ENCODE measurements at places on chromosomes 4 and X.

DNA sequence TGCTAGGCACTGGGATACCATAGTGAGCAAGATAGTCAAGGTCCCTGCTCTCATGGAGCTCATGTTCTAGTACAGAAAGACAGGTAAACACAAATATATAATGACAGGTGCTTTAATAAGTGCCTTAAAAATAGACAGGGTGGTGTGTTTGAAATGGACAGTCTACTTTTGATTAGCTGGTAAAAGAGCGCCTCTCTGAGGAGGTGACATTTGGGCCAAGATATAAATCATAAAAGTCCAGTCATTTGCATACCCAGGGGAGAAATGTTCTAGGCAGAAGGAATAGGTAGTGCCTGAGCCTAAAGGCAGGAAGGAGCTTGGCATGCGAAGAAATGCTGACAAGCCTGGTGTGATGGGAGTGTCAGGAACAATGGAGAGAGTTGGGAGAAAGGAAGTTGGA, 83.6 kb downstream of the DNAAF6 start:
- no peak for DNase-seq

- DNase-seq, result no peak
Measured at GRCh38 chr4:26081795-26082498, 167.9 kb downstream of the SMIM20 start.

DNA sequence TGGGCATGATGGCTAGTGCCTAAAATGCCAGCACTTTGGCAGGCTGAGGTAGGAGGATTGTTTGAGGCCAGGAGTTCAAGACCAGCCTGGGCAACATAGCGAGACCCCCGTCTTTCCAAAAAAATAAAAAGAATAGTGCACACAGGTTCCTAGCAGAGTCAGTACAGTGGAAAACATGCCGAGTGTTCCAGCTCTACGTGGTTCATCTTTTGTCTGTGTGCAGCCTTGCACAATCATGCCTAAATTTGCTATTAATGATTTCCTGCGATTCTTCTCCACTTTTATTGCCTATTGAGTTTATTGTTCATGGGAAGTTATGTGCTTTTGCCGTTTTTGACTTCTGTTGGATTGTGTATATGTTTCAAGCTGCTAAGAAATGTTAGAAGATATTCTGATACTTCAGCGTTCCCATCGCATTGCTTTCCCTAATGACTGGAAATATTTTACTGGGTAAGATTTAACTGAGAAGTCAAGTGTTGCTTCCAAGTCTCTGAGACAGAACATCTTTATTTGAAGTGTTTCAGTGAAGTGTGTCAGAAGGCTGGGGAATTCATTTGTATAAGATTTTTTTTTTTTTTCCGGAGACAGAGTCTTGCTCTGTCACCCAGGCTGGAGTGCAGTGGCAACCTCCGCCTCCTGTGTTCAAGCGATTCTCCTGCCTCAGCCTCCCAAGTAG, 11.3 kb downstream of the DOCK11 start:
- DNase-seq, result no peak

GRCh38 chrX:108696690-108697089, 39.7 kb downstream of the IRS4 start:
- no peak for DNase-seq

GRCh38 chr4:147735413-147736301, 3.8 kb downstream of the ARHGAP10 start:
- DNase-seq, result no peak

GRCh38 chr4:33543941-33544450, 2700.3 kb downstream of the ARAP2 start:
- DNase-seq, result no peak

GRCh38 chr4:148749403-148749802, 307.2 kb upstream of the NR3C2 start:
- DNase-seq, result no peak

- no peak for DNase-seq
Measured at GRCh38 chrX:24493740-24494581, 28.9 kb downstream of the PDK3 start.

GRCh38 chr4:3436798-3437581, 4.8 kb upstream of the HGFAC start:
- DNase-seq, result peak; percentile 91

DNA sequence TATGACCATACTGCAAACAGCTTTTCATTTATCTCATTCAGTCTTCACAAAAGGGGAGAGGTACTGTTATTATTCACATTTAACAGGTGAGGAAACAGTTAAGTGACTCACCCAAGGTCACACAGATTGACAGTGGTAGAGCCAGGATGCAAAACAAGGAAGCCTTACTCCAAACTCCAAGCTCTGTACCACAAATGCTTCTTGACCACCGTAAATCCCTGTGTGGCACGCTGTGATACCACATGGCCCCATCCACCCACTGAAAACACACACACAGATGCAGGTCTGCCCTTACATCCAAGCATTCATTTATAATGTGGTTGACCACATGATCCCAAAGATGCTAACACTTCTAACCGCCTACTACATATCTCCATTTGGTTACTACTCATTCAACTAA, 129.5 kb downstream of the TSPAN5 start:
- no peak for DNase-seq

- DNase-seq, result no peak
Measured at GRCh38 chr4:117545039-117545438, 459.7 kb upstream of the TRAM1L1 start.

DNA sequence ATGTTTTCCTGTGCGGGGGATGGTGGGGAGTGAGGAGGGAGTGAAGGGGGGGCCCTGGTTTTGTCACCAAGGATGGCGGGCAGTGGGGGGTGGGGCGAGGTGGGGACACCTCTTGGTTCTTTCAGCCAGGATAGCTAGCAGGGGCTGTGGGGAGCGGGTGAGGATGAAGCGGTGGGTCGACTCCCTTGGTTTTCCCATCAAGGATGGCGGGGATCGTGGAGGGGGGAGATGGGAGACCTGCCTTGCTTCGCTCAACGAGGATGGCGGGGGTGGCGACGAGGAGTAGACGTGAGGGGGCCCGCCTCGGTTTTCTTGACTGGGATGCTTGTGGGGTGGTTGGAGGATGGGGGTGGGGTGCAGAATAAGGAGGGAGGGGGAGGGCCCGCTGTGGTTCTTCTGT, 643 bp downstream of the FHL1 start:
- DNase-seq, result no peak

- no peak for DNase-seq
Measured at GRCh38 chr4:36024901-36025660, 219.2 kb downstream of the ARAP2 start.

DNA sequence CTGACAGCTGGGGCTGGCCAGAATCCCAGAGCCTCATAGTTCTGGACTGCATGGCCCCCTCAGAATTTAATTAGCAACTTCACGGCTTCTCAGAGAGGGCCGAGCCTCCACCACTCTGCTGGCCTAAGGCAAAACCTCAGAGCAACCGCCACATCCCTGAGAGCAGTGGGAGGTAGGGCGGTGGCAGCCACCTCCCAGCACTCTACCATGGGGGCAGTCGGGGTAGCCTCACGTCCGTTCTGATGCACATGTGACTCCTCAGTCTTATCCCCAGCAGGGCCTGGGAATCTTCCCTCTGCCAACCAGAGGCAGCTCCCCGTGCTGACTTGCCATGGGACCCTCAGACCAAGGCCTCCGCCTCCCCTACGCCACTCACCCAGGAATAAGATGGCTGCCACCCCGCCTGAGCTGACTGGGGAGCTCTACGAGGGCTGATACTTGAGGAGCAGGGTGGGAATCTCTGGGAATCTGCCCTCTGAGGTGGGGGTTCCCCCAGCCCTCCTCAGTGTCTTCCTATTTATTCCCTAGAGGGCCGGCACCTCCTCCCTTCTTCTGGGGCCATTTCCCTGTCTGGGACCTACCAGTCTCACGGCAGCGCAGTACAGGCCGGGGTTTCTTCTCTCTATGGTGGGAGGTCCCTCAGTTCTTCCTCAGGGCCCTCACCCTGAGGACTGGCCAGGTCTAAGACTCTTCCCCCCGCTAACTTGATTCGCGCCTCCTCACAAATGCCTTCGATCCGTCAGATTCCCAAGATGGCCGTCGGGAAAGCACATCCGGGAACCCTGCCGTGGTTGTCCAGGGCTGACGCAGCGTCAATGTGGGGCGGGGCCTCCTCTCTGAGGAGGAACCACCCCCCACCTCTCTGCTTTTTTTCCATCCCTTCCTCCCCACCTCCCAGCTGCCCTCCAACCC, at the start of gene MAGEC2:
Gene MAGEC2 (minus strand): TSS at position 769 of the 912 bp plus-strand sequence. CDS start 1,303 bp downstream, outside the sequence.
- no peak for DNase-seq

GRCh38 chrX:153525451-153525850, 8.0 kb downstream of the ATP2B3 start:
- DNase-seq, result no peak

DNA sequence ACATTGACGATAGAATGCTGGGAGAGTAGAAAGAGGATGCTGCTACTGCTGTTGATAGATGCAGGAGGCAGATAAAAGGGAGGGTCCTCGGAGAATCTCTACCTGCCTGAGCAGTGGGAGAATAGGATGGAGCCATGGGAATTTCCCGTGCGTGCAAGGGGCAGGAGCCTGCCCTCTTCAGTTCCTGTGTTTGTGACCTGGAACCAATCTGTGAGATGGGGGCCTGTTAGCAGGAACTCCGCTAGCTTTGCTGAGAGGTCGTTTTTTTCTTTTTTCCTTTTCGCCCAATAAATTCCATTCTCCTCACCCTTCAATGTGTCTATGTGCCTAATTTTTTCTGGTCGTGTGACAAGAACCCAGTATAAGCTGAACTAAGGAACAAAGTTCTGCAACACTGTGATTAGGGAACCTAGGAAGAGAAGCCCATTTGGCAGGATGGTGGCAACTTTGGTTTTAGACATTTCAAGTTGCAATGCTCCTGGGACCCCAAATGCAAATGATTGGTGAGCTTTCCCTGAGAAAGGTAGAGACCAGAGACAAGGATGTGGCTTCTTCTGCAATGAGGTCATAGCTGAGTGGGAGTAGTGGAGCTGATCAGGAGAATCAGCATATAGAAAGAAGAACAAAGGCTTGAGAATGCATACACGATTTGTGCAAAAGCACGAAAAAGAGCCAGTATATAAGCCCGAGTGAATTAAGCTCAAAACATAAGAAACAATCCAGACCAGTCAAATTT, 23.9 kb downstream of the SLC39A8 start:
- DNase-seq, result no peak

- no peak for DNase-seq
Measured at GRCh38 chr4:134560728-134561127, 359.1 kb upstream of the PABPC4L start.

GRCh38 chr4:176001151-176002006, 64.3 kb upstream of the WDR17 start:
- peak; percentile 49 for DNase-seq

- DNase-seq, result no peak
Measured at GRCh38 chr4:188279184-188279583, 139.9 kb downstream of the TRIML1 start.

DNA sequence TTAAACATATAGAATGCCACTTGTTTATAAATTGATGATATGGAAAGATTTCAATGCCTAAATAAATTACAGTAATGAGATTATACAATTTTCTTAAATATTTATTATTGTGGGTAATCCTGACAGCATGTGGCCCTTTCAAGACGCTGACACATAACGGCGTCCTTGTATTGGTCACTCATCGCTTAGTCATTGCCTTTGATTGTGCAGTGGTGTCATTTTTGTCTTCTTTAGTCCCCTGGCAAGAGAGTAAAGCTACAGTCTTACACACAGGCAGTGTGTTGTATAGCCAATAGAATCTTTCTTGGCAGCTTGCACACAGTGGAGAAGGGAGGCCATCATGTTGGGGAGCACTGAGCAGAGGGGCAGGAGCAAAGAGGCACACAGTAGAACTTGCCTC, 361.8 kb upstream of the GALNT7 start:
- DNase-seq, result no peak

DNA sequence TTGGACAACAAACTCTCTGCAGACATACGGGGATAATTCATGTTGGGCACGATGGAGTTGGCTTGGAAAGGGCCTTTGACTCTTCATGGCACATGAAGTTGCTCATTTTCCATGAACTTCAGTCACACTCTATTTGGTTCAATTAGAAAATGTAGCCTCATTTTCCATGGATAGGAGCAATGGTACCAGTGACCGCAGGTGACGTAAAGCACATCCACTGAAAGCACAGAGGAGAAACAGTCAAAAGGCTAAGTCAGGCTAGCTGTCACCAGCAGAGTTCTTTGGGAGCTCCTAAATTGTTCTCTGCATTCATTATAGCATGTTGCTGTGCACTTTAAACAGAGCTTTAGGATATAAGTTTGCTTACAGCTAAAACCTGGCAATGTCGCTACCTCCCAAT, 39.9 kb upstream of the MAP3K15 start:
- DNase-seq, result no peak

GRCh38 chr4:8528713-8529112, 51.5 kb upstream of the GPR78 start:
- DNase-seq, result no peak

- no peak for DNase-seq
Measured at GRCh38 chr4:12050357-12050756, 621.7 kb upstream of the HS3ST1 start.

DNA sequence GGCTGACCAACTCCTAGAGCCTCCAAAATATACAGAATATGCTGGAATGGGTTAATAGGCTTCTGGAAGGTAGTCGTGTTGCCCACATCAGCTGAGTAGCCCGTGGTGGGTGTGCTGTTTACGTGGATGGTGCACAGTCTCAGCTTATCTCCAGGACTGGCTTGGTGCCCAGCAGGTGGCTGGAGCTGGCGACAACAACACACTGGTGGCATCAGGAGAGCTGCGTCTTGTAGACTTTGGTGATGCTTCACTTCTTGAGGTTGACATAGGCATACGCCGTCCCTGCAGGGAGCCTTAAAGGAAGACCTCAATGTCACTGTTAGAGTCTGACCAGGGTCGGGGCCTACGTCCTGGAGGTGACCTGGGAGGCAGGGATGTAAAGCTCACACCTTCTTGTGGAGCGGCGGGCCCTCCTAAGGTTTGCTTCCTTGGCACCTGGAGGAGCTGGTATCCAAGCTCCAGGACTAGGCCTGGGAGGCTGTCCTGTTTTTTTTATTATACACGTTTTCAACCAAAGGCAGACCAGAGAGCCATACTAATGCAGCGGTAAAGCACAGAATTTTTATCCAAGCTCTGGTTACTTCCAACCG, 26.5 kb upstream of the RBMX start:
- DNase-seq, result no peak

GRCh38 chrX:105228602-105229001, 8.1 kb upstream of the TEX13A start:
- DNase-seq, result no peak

- no peak for DNase-seq
Measured at GRCh38 chrX:134909261-134909660, 81.5 kb upstream of the SMIM10 start.

GRCh38 chrX:109830157-109830703, 97.2 kb upstream of the ACSL4 start:
- DNase-seq, result no peak

DNA sequence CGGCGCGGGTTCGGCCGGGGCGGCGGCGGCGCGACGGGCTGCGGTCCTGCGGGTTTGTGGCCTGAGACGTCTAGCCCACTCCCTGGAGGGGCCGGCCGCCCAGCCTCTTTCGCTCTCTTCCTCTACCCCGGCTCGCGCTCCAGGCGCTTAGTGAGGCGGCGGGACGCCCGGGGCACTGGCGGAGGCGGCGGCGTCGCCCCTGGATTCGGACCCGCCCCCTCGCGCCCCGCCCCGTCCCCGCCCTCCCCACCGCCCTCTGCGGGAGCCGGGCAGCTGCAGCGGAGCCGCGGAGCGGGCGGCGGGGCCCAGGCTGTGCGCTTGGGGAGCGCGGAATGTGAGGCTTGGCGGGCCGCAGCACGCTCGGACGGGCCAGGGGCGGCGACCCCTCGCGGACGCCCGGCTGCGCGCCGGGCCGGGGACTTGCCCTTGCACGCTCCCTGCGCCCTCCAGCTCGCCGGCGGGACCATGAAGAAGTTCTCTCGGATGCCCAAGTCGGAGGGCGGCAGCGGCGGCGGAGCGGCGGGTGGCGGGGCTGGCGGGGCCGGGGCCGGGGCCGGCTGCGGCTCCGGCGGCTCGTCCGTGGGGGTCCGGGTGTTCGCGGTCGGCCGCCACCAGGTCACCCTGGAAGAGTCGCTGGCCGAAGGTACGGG, at the start of gene BMP2K:
Gene BMP2K (plus strand): TSS at position 272 of the 650 bp plus-strand sequence. CDS start 194 bp downstream, at position 466.
- peak; percentile 93 for DNase-seq

Measured in urothelium cell line (cell line).